ENCODE measurements at places on chromosomes 7 and 10.

DNA sequence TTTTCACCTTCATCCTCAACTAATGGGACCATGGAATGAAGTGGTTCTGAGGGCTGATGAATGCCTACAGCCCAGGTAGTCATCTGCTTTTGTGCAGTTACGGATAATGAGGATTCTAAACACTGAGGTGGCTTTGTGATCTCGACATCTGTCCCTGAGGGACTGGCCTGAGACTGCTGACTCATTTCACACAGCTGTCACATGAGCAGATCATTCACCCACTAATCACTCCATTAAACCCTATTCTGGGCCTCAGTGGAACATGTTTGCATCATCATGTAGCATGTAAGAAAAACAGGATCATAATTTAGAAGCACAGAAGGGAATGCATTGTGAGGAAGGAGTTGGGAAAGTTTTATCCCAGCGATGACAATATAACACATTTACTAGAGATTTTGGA, 79.4 kb upstream of the FEZF1 start:
- no peak for DNase-seq

DNA sequence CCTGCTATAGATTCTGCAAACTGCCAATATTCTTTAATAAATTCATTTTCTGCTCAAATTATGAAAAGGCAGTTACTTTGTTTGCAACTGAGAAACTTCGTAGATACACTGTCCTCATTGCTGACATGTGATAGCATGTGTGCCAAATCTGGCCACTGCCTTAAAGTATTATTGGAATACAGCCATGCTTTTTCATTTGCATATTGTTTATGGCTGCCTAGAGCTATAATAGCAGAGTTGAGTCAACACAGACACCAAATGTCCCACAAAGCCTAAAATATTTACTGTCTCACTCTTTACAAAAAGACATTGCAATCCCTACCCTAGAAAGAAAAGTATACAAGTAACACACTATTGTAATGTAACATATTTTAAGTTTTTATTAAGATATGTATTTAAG, 647.4 kb downstream of the XPNPEP1 start:
- no peak for DNase-seq

- DNase-seq, result no peak
These were observed 10.9 kb downstream of the EPHB6 start for GRCh38 chr7:142865766-142866165.

GRCh38 chr7:7478569-7478968, 57.1 kb downstream of the COL28A1 start:
- DNase-seq, result no peak

DNA sequence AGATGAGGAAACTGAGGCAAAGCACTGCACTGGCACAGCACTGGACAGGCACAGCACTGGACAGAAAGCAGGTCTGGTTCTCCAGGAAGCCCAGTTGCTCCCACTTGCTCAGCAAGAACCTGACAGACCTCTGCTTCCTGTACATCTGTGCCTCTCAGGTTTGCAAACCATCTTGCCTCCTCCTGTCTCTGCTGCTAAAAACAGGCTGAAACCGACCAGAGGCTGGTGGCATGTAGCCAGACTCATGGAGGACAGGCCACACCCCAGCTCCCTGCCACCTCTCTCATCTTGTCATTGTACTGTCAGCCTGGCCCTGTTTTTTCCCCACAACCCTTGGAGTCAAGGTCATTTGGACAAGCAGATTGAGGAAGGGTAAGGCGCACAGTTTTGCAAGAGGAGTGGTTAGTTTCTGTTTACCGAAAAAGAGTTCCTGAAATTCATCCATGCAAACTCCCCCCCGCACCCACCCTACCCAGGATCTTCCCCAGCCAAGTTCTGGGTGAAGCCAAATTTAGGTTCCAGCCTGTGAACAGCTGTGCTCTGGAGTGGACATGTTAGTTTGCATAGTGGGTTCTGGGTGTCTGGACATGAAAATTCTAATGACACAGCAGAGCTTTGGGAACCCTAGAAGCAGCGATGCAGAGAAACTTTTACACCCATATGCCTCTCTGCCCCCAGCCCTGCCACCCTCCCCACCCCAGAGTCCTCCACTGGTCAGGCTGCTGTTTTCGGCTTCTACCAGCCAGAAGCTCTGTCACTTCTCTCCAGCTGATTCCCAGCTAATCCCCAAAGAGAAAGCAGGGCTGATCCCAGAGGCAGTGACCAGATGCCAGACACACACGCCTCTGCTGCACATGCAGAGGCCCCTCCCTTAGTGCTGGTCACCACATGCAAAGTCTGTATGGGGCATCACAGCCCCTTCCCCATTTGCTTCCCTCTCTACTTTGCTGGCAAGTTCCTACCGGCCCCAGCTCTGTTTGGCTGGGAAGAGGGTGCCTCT, 8.5 kb upstream of the C10orf105 start:
- DNase-seq, result peak; percentile 43

- DNase-seq, result no peak
These were observed 610.6 kb downstream of the ZWINT start for GRCh38 chr10:55750458-55750857.

DNA sequence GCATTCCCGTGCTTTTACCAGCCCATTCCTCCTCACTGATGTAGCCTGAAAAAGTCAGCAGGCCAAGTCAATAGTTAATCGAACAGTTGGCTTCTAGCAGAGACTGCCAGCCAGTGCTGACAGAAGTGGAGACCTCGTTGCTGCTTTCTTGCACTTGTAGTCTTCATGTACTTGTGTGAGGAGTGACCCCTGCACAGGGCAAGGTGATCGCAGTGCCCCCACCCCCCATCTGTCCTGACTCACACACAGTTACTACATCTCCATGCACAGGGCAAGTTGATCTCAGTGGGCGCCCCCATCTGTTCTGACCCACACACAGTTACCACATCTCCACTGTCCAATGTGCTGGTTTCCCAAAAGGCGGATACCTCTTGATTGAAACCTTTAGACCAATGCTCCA, 34.2 kb downstream of the C10orf71 start:
- DNase-seq, result no peak

DNA sequence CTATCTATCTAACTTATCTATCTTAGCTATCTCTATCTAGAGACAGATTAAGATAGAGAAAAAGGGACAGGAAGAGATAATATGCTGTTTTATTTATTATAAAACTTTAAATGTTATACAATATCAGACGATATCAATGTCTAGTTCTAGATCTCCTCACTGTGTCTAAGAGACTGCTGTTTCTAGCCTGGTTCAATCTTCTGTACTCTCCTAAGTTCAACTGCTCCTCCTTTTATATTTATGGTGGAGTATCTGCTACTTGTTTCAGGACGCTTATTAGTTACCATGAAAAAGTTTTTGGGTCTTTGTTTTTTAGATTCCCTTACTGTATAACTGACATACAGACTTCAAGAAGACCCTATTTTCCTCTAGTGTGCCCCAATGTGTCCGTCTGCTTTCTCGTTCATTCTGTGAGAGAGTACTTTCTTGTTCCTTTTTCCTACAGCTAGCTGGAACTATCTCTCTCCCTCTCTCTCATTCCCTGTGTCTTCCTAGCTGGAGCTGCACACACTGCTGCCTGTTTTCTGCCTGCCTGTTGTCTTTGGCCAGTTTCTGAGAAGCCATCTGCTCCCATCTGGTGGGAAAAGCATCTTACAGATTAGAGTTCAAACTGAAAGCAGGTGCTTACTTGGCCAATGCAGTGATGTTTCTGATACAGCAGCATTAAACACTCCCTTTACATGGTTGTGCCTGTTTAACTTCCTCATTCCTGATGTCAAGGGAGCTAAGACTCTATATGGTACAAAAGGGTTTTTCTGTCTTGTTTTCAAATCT, 49.4 kb upstream of the ARL4A start:
- no peak for DNase-seq

- no peak for DNase-seq
These were observed 115.7 kb upstream of the KMT2C start for GRCh38 chr7:152551304-152552036.

Data from stimulated activated CD4-positive, alpha-beta T cell treated with anti-CD3 and anti-CD28 coated beads, TNF-alpha, amount 100 ng/mL, for 1 hour (primary cell).